ENCODE measurements at places on chromosomes 3 and 15. TPM values are rescaled to one million over a fixed set of nuclear protein-coding genes. Genes with fewer than 3 reads are reported as not detected.

Gene CCNB2
- total RNA-seq: 73.1 TPM

Gene MUC20
- 0.28 TPM for total RNA-seq

Gene CCR5
- total RNA-seq: not detected

DNA sequence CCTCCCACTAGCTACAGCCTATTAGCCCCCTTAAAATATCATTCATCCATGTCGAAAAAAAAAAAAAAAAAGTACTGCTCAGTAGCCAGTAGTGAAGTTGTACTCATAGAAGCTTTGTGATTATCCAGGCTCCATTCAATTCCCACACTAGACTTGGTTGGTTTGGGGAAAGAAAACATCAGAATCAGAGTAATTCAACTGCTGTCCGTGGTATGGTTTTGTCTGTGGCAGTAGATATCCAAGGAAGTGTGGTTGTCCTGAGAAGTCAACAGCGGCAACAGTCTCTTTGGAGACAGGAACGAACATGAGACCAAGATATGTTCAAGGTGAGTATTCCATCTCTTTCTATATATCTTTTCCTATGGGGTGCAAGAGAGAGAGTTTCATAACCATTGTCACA lies 99.2 kb downstream of the GOLIM4 start:
- no peak for DNase-seq

DNA sequence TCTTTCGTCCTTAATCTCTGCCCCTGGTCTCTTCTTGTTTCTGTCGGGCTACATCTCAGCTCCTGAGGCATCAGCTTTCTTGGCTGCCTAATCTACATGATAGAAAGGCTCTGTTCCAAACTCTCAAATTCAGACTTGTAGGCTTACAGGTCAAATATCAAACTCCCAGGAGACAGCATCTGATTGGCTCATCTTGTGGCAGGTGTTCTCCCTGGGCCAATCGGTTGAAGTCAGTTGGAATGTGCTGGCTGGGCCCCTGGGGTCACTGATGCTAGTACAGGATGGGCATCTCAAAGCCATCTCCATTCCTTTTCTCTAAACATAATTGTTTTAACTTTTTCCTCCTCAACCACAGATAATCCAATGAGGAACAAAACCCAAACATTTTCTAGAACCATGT lies 198.7 kb downstream of the CNTN3 start:
- no peak for DNase-seq

GRCh38 chr3:128277378-128278069 lies 124.2 kb downstream of the EEFSEC start:
- DNase-seq: no peak

- no peak for DNase-seq
Measured at GRCh38 chr3:142945023-142945422, 18.5 kb downstream of the PAQR9 start.

DNA sequence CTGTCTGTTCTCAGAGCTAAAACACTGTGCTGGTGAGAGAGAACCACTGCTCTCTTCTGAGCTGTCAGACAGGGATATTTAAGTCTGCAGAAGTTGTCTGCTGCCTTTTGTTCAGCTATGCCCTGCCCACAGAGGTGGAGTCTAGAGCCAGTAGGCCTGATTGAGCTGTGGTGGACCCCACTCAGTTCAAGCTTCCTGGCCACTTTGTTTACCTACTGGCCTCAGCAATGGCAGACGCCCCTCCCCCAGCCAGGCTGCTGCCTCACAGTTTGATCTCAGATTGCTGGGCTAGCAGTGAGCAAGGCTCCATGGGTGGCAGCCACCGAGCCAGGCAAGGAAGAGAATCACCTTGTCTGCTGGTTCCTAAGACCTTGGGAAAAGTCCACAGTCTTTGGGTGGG lies 21.0 kb upstream of the CACNA1D start:
- no peak for DNase-seq
